ENCODE measurements at places on chromosomes 1 and 21. TPM values are rescaled to one million over a fixed set of nuclear protein-coding genes. Genes with fewer than 3 reads are reported as not detected.

Gene FRRS1
- 4.0 TPM for total RNA-seq

Gene AIRE
- total RNA-seq = not detected

Gene ACTN2
- total RNA-seq = 0.18 TPM

DNA sequence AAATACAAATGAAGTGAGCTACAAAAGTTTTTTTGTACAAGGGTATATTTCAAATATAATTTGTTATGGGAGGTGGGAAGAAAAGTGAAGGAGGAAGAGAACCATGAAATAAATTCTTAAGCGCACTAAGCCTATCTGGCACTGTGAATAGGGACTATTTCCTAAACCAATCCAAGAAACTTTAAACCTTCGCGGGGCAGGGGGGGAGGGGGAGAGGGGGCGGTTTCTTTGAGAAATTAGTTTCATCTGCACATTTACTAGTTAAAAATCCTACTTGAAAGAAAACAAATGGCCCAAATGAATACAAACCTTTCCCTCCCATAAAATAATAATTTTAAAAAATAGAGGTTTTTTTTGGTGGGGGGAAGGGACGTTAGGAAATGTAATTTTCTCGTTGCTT is 364 bp downstream of the GOLPH3L start:
- H3K4me3 ChIP-seq = peak overlapping the region; percentile 94
- H3K4me1 ChIP-seq = peaks cover 14% of the 10 kb centered on the region
- H3K27me3 ChIP-seq = peaks cover 1% of the 10 kb centered on the region
- H3K27ac ChIP-seq = peak overlapping the region; percentile 92

DNA sequence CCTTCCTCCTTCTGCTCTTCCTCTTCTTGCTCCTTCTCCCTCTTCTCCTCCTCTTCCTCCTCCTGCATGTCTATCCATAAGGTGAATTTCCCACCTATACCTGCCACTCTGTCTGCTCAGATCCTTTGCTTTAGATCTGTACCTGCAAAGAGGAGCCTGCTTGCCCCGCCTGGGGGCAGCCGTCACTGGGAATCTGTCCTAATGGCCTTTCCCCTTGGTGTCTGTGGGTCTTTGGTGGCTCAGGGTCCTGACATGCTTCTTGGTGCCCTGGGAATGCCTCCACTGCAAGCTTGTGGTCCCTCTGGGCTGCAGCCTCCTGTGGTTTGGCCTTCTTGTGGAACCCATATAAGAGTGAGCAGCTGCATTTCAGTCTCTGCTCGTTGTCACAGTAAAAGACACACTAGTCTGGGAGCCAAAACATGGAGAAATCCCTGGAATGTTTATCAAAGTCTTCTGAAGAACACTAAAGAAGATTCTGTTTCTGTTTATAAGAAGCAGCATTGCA is 79.5 kb upstream of the CSF3R start:
- no peak overlapping the region for H3K27ac ChIP-seq
- H3K4me1 ChIP-seq = no peaks in the 10 kb centered on the region
- H3K36me3 ChIP-seq = no peaks in the 10 kb centered on the region
- H3K4me3 ChIP-seq = no peak overlapping the region
- DNase-seq = no peak

DNA sequence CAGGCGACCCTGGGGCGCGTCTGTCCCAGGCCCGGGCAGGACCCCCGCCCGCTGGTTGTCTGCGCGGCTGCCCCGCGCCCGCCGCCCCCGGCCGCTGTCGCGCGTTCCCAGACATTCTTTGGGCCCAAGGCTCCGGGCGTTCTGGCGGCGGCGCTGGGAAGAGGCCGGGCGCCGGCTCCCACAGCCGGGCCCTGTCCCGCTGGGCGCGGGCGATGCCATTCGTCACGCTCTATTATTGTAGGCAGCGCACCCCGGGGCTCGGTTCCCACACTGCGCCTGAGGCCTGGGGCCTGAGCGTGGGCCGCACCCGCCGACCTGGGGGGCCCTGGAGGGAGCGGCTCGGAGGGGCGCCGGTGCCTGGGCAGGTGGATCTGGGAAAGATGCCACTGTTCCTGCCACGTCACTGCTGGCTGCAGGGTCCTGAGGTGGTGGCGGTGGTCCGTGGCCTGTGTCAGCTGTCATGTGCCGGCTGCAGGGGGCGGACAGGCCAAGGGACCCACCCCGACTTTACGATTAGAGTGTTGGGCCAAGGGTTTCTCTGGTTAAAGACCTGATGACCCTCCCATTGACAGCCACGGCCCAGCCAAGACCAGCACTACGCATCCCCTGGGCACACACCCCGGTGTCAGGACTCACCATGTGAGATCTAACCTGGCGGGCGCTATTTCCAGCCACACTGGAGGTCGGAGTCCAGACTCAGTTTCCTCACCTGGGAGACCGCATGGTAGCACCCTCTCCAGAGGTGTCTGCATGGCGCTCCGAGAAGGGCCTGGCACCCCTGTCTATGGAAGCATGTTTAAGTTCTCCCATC is 55.1 kb upstream of the ADARB1 start:
- H3K27ac ChIP-seq = no peak overlapping the region
- H3K27me3 ChIP-seq = peaks cover 25% of the 10 kb centered on the region
- no peak for DNase-seq
- peaks cover 2% of the 10 kb centered on the region for H3K36me3 ChIP-seq
- no peak overlapping the region for H3K4me3 ChIP-seq
- peaks cover 2% of the 10 kb centered on the region for H3K4me1 ChIP-seq

DNA sequence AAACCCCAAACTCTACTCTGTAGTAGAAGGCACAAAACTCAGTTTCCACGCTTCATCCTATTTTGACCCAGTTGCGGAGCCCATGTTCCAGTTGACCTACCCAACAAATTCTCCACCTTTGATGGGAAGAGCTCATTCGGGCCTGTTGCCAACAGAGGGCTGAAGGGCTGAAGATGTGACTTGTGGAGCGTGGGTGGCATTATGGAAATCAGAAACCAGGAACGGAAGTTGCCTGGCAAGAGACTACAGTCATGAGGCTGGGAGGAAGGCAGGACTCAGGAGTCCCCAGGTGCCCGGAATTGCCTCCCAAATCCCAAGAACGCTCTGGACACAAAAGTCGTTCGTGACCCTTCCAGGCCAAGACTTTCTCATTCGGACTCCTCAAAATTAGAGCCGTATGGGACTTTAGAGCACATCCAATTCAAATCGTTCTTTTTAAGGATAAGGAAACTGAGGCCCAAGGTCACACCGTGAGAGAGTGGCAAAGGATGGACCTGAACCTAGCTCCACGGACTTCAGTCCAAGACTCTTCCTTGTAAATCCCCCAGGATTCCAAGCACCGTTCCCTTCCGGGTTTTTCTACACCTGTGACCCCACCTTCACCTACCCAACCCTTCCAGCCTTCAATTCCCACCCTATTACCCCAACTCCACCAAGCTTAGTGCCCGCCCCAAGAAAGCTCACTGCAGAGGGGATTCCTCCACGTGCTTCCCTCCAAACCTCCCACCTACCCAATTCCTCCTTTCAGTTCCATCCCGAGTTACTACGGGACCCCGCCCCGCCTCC is 739 bp downstream of the SMG5 start:
- peaks cover 38% of the 10 kb centered on the region for H3K36me3 ChIP-seq
- H3K4me1 ChIP-seq = peaks cover 32% of the 10 kb centered on the region
- no peaks in the 10 kb centered on the region for H3K27me3 ChIP-seq
- DNase-seq = peak; percentile 50

DNA sequence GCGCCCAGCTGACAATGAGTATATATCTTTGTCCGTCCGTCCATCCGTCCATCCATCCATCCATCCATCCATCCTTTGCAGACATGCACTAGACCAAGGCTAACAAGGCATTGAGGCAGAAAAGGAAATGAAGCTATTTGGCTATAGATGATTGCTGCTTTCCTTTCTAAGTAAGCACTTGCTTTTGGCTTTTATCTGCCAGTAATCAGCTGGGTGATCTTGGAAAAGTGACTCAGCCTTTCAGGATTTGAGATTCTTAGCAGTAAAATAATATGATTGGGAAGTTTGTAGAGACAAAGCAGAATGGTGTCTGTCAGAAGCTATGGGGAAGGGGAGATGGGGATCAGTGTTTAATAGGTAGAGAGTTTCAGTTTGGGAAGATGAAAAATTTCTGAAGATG is 22.7 kb downstream of the ZFYVE9 start:
- no peak for DNase-seq
- H3K36me3 ChIP-seq = no peaks in the 10 kb centered on the region
- H3K27ac ChIP-seq = no peak overlapping the region
- H3K4me1 ChIP-seq = no peaks in the 10 kb centered on the region

DNA sequence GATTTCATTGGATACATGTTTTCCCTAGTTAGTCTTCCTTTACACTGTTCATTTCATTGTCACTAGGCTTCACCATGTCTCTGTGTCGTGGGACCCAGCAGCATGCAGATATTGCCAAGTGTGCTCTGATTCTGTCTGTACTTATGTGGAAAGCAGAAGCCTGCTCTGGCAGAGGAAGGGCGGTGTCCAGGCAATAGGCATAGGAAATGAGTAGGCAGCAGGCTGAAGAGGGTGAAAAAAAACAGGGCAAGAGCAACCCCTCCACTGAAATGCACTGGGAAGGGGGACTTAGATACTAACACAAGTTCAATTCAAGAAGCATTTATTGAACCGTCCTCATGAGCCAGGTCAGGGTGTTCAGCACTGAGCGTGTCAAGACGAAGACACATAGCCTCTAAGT is 85.2 kb upstream of the VAV3 start:
- no peaks in the 10 kb centered on the region for H3K27me3 ChIP-seq
- no peak for DNase-seq
- H3K4me3 ChIP-seq = no peak overlapping the region
- peaks cover 33% of the 10 kb centered on the region for H3K4me1 ChIP-seq
- H3K36me3 ChIP-seq = no peaks in the 10 kb centered on the region

DNA sequence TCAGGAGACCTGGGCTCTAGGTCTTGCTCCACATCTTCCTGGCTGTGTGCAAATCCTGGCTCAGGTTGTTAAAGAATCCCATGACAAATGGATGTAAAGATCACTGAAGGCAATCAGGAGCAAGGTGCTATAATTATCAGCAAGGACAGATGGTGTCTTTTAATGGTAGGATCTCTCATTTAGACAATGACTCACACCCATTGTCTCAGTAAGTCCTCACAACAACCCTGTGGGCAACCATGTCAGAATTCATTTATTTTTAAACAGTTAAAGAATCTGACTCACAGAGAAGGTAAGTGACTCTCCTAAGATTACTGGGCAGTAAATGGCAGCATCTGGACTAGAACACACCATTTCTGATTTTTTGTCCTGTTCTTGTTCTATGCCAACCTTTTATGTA is 32.8 kb downstream of the RNASEL start:
- no peak for DNase-seq
- no peaks in the 10 kb centered on the region for H3K4me1 ChIP-seq
- no peak overlapping the region for H3K27ac ChIP-seq
- no peaks in the 10 kb centered on the region for H3K27me3 ChIP-seq
- H3K4me3 ChIP-seq = no peak overlapping the region

DNA sequence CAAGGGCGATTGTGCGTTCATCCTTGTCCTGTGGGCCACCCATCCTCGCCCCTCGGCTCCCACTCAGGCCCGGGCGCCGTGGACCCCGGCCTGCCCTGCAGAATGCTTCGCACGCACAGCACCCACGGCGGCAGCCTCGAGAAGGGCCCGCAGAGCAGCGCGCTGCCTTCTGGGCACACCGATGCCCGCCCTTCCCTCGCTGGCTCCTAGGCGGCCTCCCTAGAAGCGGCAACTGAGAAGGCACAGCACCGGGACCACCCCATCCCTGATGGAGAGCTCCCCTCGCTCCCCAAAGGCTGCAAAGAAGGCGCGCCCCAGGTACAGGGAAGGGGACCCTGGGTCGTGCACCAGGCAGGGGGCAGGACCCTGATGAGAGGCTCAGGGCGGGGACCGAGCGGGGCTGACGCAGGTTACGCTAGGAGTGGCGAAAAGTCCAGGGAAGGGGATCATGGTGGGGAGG is 971 bp downstream of the CAPZB start:
- no peaks in the 10 kb centered on the region for H3K27me3 ChIP-seq
- peak overlapping the region; percentile 94 for H3K27ac ChIP-seq
- H3K36me3 ChIP-seq = peaks cover 30% of the 10 kb centered on the region
- H3K4me1 ChIP-seq = peaks cover 71% of the 10 kb centered on the region
- DNase-seq = peak; percentile 58

- peak; percentile 43 for DNase-seq
- H3K27ac ChIP-seq = peak overlapping the region; percentile 97
- H3K27me3 ChIP-seq = no peaks in the 10 kb centered on the region
- H3K4me1 ChIP-seq = peaks cover 50% of the 10 kb centered on the region
- peaks cover 46% of the 10 kb centered on the region for H3K36me3 ChIP-seq
These were observed 798 bp downstream of the ZBED6 start for GRCh38 chr1:203796236-203796605.

- no peak for DNase-seq
- H3K4me1 ChIP-seq = no peaks in the 10 kb centered on the region
- H3K27ac ChIP-seq = no peak overlapping the region
- H3K36me3 ChIP-seq = no peaks in the 10 kb centered on the region
- no peaks in the 10 kb centered on the region for H3K27me3 ChIP-seq
- H3K4me3 ChIP-seq = no peak overlapping the region
These were observed 107.0 kb downstream of the RHOU start for GRCh38 chr1:228842094-228842775.

DNA sequence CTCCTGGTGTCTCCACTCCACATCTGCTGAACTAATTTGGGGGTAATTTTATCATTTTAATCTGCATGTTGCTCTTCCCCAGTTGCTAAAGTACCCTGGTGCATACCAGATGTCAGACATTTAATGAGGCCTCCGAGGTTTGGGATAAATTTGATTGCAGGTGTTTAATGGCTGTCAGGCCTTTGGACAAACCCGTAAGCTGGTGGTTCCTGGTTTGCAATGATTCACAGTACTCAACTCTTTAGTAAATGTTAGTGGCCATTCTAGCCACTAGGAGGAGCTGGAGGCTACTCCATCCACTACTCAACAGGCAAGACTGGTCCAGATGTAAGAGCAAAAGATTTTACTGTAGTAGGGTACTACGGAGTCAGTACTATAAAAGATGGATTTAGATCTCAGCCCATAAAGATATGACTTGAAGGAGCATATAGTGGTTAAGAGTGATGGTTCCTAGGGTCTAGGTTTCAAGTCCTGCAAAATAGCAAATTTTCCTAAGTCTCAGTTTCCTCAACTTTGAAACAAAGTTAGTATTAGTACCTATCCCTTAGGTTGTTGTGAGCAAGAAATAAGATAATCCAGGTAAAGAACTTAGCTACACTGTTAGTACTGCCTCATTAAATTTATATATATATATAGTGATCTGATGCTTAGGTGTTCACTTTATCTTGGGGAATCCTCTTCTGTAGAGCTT is 132.8 kb downstream of the SNX7 start:
- no peak overlapping the region for H3K27ac ChIP-seq
- no peak overlapping the region for H3K4me3 ChIP-seq
- peaks cover 23% of the 10 kb centered on the region for H3K4me1 ChIP-seq
- H3K27me3 ChIP-seq = no peaks in the 10 kb centered on the region
